ENCODE measurements at places on chromosomes 6 and 20.

DNA sequence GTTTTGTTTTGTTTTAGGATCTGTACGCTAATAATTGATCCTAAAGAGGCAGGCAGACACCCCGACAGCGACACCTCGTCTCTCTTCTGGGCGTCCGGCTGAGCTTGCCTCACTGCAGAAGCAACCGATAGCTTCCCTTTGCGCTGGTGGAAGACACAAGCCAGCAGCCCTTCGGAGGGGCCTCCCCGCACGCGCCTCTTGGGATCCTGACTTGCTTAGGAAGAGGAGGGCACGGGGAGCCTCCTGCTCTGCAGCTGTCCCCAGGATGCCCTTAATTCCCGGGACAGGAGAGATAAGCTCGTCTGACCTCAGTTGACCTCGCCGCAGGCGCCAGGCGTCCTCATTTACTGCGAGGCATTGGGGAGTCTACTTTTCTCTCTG lies 94.0 kb downstream of the CD83 start:
- no peak for DNase-seq

- DNase-seq: no peak
Measured at GRCh38 chr20:57025261-57025660, 241.2 kb downstream of the BMP7 start.

- DNase-seq: no peak
Measured at GRCh38 chr6:111033628-111034289, 51.9 kb downstream of the RPF2 start.

DNA sequence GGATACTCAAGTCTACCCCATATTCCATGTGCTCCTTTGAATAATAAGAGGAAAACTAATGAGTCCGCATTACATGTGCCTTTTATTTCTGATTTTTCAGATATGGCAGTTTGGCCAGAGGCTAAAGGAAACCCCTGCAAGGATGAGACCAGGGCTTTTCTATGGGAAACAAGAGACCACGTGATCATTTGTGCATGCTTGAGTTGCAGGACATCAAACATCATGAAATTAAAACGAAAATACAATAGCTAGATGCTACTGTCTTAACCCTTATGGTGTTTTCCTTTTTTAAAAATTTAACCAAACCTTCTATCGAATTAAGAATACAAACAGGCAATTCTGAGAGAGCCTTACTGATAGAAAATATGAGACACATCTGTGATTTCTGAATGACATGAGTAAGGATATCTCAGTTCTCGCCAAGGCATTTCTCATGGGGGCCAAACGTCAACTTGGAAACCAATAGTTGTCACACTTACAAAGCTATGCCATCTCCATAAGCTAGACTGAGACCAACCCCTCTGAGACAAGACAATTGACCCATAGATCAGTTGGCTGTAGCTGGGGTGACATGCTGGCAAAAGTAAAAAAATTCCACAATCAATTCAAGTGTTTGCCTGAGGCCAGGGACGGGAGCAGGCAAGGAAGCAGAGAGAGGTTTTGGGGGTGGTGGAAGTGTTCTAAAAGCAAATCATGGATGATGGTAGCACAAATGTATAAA lies 52.8 kb downstream of the RIPOR2 start:
- DNase-seq: peak; percentile 68

DNA sequence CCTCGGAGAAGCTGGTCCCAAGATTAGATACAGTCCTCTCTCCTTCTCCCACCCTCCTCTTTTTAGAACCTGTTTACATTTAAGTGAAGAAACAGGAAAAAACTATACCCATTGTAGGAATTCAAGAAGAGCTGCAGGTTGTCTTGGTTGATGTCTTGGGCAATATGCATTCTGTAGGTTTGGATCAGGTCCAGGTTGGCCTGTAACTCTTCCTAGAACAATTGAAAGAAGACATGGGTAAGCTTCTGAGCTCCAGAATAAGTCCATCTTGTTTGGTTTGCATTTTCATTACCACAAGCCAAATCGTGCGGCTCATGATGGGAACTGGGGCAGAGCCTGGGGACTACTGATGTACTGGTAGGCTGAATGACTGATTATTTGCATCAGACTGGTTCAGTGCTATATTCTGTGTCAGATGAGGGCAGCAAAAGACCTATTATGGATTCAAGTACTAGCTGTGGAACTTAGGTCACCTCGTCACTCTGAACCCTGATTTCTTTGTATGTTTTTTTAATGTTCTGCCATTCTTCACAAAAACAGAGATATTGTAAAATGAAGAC lies 20.3 kb upstream of the SLA2 start:
- no peak for DNase-seq

DNA sequence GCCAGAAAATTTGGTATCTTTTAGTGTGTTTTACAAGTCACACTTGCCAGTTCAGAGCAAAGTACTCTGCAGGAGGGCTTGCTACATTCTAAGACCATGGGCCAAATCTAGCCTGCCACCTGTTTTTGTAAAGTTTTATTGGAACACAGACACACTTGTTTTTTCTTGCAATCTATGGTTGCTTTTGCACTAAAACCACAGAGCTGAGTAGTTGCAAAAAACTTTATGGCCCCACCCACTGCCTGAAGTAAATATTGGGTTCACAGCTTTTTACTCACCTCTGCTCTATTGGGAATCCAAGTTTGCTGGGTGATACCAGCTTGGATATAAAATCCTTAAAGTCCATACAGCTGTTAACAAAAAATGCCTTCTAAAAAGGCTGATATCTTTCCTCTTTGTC lies 109.0 kb downstream of the ZFP64 start:
- no peak for DNase-seq

DNA sequence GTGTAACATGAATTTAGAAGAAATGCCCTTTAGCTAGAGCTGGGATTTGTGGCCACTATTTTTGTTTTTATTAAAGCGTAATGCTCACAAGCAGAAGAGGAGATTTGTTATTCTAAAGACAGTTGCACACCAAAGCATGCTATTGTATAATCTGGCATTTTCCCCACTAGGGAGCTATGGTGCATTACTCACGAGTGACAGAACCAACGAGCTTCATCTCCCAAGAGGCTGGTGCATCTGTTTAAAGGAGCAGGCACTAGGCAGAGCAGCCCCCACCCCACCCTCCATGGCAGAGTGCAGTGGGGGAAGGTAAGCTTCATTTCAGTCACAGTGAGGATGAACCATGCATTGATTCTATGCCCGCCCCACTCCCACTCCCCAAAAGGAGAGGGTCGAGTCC lies 287.3 kb upstream of the TSHZ2 start:
- no peak for DNase-seq

DNA sequence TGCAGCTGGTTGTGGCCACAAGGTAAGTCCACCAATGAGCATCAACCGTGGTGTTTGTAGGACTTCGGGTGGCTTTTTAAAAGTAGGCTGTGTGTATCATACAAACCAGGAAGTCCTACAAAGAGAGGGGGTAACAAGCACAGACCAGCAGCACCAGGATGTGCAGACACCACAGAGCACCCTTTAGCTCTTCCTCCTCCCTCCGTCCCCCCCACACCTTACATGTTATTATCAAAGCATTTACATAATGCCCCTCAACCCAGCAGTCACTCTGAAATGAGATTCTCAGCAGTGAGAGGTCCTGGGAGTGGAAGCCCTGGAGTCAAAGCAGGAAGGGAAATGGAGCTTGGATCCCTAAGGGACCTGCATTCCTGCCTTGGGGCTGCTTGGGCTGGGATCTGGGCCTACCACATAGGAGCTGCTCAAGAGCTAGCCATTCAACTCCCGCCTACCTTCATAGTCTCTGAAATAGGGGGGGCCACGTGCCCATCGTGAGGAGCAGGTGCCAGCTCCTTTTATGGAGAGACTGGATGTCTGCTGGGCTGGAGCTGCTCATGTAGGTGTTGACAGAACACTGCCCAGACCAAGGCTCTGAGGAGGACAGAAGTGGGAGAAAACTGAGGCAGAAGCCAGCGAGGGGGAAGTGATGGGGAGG lies 90.6 kb downstream of the PSMB1 start:
- no peak for DNase-seq

DNA sequence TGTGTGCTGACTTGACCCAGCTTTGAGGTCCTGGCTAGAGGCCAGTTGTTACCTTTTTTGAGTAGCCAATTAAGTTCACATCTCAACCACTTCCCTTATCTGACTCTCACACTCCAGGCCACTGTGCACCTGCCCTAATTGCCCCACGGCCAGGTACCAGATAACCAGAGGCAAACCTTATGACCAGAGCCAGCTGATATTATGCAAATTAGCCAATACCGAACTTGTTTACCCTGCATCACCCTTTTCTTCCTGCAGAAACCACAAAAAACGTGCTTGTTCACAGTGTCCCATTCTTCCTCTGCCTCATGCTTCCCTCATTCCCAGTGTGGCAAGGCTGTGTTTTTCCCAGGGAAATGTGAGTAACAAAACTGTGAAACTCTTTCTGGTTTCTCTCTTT lies 89.3 kb downstream of the HTR1B start:
- no peak for DNase-seq

GRCh38 chr6:38730140-38730862 lies 15.2 kb downstream of the DNAH8 start:
- no peak for DNase-seq

- no peak for DNase-seq
Measured at GRCh38 chr20:56750430-56750829, 121.3 kb downstream of the TFAP2C start.

- no peak for DNase-seq
Measured at GRCh38 chr6:90397047-90397446, 100.4 kb upstream of the BACH2 start.

- DNase-seq: no peak
Measured at GRCh38 chr6:134850721-134851305, 99.1 kb downstream of the ALDH8A1 start.

DNA sequence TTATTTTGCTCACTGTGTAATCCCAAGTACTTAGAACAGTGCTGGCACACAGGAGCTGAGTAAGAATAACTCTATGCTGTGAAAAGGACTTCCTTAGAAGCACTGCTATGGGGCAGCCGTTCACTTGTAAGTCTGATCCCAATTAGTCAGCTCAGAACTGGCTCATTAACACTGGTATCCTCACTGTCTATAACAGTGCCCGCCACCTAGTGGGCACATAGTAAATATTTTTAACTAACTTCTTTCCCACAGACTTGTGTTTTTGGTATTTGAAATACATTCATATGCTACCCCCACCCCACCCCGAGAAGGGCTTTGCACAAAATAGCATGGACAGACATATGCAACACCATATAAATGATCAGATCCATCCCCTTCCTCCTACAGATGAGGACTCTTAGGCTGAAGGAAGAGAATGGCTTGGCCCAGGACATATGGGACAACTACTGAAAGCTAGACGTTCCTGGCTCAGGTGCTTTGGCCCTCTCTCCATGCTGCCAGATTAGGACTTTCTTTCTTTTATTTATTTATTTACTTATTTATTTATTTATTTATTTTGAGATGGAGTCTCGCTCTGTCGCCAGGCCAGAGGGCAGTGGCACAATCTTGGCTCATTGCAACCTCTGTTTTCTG lies 47.1 kb downstream of the DST start:
- DNase-seq: peak; percentile 65

GRCh38 chr20:18496042-18496441 lies 983 bp downstream of the RBBP9 start:
- DNase-seq: no peak

GRCh38 chr6:82360552-82360951 lies 3.1 kb upstream of the TPBG start:
- DNase-seq: no peak

GRCh38 chr6:21984561-21984960 lies 312.3 kb downstream of the PRL start:
- DNase-seq: no peak

DNA sequence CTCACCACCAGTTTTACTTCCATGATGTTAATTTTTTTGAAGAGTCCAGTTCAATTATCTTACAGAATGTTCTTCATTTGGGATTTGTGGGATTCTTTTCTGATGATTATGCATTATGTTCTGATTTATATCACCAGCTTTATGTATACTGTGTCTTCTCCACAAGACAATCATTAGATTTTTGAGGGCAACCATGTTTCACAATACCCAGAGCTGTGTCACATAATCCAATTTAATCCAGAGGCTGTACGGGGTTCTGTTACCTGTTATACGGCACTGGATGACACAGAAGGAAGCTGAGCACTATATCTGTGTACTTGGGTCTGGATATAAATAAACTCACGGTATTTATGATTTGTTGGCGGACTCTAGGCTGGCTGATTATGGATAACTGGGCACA lies 41.6 kb upstream of the RPN2 start:
- no peak for DNase-seq

- DNase-seq: no peak
Measured at GRCh38 chr6:8803181-8803760, 367.9 kb upstream of the SLC35B3 start.

DNA sequence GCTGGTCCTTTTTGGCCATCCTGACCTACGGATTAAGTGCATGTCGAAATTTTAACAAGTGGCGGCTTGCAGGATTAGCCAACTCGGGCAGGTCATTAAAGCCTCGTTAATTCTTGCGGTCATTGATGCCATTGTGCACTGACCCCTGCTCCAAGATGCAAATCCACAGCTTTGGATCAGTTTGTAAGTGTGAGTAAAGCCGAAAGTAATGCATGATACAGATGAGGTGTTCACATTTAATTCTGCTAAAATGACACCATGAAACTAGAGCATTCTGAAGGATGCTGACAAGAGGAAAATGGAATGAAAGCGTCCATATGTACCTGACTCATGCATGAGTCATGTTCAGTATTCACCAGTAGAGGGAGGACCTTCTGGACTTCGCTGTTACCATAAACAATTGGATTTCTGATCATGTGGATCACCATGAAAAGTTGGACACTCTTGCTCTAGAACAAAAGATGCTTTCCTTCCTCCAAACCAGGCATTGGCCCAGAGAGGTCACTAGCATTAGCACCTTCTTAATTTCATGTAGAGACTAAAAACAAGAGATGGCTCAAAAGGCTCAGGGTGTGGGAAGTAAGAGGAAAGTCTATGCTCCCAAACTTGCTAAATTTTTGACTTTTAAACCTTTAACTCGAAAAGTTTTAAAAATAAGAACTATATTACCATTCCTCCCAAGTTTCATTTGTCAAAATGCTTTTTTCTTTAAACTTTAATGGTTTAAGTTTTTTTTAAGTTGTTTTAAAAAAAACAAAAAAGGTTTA lies 48.0 kb downstream of the MUC22 start:
- no peak for DNase-seq

All from activated CD8-positive, alpha-beta memory T cell treated with anti-CD3 and anti-CD28 coated beads for 24 hours (primary cell).